ENCODE measurements at places on chromosomes 1 and 21.

- no peak for DNase-seq
Measured at GRCh38 chr21:39029086-39029755, 154.0 kb downstream of the PSMG1 start.

GRCh38 chr1:56301791-56302190 is 277.6 kb downstream of the PLPP3 start:
- no peak for DNase-seq

DNA sequence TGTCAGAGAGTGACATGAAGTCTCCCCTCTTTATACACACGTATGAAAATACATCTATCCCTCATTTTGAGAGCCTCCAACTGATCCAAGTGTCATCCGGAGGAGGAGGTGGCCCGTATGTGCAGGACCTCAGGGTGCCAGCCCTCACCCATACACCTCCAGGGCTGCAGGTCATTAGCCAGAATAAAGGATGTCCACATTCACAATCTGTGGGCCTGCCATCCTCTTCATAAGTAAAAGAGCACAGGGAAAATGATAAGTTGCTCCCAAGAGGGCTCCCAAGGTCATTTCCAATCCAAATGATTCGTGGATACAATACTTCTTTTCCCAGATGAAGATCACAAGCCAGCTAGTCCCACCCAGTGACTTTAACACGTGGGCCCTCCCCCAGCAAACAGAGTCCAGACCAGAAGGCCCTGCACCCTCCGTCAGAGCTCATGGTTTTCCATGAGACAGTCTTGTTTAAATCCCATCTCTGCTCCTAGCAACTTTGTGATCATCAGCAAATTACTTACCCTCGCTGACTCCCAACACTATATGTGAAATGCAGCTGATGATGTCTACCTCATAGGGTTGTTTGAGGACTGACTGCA is 28.6 kb downstream of the RNASEL start:
- no peak for DNase-seq

GRCh38 chr21:45741691-45742090 is 98.2 kb downstream of the PCBP3 start:
- no peak for DNase-seq

GRCh38 chr1:201374364-201374763 is 3.1 kb downstream of the TNNT2 start:
- DNase-seq = no peak

- no peak for DNase-seq
Measured at GRCh38 chr1:174742805-174743653, 256.7 kb upstream of the CACYBP start.

DNA sequence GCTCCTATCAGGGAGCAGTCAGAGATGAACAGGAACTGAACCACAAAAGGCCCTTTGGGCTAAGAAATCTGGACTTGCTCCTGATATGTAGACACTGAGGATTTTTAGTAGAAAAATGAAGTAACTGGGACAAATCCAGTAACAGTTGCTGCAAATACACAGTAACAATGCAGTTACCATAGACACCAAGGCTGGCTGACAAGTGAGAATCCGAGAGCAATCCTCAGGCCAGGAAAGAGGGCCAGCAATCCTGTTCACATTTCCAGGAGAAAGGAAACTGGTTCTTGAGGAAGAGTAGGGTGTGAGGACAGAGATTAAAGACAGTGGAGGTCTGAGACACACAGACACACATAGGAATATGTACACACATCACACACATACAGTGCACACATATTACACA is 9.3 kb upstream of the LORICRIN start:
- DNase-seq = no peak

- no peak for DNase-seq
Measured at GRCh38 chr1:167082511-167083027, 7.6 kb downstream of the GPA33 start.

DNA sequence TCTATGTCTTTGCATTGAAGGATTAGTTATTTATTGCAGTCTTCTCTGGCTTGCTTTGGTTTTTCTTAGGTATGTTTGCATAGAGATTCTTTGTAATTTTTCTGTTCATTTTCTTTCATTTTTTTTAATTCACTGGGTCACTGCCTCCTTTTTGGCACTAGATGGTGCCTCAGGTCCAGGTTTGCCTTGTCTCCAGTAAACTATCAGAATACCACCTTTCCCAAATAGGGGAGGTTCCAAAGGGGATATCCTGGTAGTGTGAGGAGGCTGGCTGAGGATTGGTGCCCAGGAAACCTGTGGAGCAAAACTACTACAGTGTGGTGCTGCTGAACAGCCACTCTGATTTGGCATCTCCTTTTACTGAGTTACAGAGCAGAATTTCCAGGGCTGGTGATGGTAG is 257.1 kb downstream of the KCTD3 start:
- DNase-seq = no peak

DNA sequence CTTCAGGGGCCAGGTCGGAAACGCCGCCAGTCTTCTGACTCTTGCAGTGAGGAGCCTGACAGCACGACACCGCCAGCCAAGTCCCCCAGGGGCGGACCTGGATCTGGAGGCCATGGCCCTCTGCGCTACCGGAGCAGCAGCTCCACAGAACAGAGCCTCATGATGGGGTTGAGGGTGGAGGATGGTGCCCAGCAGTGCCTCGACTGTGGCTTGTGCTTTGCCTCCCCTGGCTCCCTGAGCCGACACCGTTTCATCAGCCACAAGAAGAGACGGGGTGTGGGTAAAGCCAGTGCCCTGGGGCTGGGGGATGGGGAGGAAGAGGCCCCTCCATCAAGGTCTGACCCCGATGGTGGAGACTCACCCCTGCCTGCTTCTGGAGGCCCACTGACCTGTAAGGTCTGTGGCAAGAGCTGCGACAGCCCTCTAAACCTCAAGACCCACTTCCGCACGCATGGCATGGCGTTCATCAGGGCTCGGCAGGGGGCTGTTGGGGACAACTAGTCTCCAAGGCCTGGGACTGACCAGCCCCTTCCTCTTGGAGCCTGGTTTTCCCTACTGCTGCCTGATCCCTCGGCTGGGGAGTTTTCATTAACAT is 8.7 kb downstream of the ZNF687 start:
- DNase-seq = no peak

GRCh38 chr1:51776408-51776807 is 102.1 kb downstream of the NRDC start:
- DNase-seq = no peak

All from T-cell (primary cell).